ENCODE measurements at places on chromosomes 2 and 18.

DNA sequence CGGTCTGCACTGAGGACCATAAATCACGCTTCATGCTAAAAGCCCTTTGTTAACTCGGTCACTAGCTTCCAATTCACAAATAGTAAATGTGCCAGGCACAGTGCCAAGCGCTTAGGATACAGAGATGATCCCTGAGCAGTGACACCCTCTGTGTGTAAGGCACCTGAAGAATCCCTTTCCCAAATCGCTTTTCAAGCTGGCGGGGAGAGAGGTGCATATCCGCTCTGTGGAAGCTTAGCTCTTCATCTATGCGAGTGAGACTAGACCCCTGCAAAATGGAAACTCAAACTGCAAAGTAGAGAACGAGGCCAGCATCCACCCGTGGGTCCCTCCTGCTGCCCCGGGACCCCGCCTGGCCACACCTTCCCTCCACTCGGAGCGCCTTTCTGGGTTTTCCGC is 2.4 kb downstream of the PIEZO2 start:
- no peak for DNase-seq

DNA sequence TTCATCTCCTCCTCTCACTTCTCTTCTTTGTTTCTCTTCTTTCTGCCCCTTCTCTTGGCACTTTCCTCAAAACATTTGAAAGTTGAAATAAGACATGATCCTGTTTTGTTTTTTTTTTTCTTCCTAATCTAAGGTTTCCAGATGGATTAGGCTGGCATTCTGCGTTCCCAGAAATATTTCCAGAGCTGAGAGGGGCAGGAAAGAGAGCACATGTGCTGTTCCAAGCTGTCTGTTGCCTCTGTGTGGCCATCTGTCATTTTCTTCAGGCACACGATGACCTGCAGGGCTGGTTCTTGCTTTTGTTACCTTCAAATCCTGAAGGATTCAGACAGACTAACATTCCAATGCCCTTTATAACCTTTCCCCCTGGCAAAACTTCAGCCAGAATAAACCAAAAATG is 142.9 kb downstream of the RNF144A start:
- DNase-seq, result no peak

- no peak for DNase-seq
Observed at GRCh38 chr2:33433279-33434235, 42.9 kb upstream of the RASGRP3 start.

DNA sequence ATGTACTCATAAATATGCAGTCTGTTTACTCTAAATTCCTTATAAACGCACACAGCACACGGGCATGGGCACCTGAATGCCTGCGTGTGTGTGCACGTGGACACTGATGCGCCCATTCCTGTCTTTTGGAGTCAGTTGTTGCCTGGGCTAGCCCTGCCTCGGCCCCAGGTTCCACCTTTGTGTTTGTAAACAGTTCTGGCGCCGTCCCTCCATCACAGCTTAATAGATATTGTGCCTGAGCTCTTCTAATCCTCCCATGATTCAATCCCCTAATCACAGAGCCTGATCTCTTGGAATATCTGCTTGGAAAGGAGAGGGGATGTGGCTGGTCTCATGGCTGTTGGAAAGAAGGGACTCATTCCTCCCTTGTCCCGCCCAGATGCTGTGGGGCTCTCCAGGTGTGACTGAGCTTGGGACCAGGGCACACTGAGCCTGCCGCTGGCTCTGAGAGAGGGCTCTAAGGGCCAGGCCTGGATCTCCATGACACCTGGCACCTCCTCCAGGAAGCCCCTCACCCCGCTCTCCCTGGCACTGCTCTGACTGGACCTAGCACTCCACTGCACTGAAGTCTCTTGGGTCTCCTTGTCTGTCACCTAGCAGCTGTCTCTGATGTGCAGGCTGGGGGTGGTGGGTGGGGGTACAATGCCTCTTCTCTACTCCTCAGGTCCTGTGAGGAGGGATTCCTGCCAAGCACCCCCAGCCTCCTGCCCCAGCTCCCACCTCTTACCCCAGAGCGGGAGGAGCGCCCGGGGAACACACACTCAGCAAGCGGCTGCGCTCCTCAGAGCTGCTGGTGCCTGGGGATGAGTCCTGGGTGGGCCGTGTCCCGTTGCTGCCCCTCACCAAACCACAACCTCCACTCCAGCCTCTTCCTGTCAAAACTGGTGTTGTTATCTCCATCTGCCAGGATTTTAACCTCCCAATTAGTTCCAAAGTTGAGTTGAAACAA is 181.3 kb downstream of the INHBB start:
- no peak for DNase-seq

DNA sequence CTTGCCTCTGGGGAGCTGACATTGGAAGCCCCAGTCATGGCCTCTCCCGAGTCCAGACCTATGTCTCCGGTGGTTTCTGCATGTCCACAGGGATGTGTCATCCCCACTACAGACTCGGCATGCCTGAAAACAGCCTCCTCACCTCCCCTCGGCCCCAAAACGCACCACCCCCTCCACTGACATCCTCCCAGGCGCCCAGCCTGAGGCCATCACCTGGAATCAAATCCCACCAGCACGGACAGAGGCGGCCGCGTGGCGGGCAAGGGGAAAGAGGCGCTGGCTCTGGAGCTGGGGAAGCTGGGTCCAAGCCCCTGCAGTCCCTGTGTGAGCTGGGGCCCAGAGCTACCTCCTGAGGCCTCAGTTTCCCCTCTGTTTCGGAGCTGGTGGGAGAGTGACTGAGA is 69.9 kb upstream of the SMAD7 start:
- DNase-seq, result no peak

DNA sequence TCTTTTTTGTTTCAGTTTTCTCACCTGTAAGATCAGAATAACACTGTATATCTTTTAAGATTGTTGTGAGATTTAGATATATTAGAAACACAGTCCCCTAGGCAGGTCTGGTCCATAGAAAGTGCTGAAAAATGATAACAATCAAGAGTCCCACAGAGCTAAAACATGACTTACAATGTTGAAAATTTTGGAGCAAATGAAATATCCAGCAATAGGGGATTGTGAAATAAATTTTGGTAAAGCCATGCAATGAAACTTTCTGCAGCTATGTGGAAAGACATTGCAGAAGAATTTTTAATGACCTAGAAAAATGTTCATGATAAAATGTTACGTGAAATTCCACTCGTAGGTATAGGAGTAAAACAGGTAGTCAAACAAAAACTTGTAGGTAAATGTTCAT is 127.6 kb upstream of the SERPINE2 start:
- no peak for DNase-seq

GRCh38 chr2:109339519-109339966 is 210.5 kb downstream of the SH3RF3 start:
- no peak for DNase-seq

GRCh38 chr2:192657362-192657761 is 462.6 kb upstream of the TMEFF2 start:
- no peak for DNase-seq

All from NCI-H2081 treated with DMSO at 0.1 percent for 48 hours (cell line).